ENCODE measurements at places on chromosomes 1 and 21.

DNA sequence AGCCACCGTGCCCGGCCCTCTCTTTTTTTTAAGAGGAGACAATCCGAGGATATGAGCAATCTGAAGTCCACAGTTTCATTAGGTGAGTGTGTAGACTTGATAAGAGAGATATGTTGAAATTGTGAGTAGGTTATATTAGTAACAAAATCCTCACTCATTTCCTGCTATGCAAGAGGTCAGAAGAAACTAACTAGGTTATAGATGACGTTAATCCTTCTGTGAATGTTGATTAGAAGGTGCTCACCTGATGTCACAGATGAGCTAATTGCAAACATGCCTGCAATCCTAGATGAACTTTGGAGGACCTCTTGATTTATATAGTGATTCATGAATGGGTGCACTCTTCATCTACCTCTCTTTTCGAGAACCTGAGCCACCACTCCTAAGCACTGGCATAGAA lies 29.3 kb downstream of the NTMT2 start:
- peaks cover 4% of the 10 kb centered on the region for H3K27me3 ChIP-seq
- H3K4me1 ChIP-seq: no peaks in the 10 kb centered on the region
- no peak overlapping the region for H3K27ac ChIP-seq
- H3K4me3 ChIP-seq: no peak overlapping the region

DNA sequence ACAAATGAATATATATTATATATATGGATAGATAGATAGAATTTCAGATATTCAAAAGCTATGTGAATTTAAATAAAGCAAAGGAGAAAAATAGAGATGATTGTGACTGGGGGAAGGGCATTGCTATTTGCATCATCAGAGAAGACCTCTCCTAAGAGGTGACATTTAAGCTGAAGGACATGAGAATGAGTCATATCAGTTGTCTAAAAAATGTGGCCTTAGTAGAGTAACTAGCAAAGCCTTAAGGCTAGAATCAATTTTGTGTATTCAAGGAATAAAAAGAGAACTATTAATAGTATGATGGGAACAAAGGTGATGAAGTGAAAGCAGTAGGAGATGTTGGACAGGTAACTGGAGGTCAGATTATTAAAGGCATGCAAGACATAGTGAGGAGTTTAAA lies 34.8 kb upstream of the SLC35F3 start:
- H3K27me3 ChIP-seq: peaks cover 1% of the 10 kb centered on the region
- no peaks in the 10 kb centered on the region for H3K4me1 ChIP-seq
- DNase-seq: no peak

DNA sequence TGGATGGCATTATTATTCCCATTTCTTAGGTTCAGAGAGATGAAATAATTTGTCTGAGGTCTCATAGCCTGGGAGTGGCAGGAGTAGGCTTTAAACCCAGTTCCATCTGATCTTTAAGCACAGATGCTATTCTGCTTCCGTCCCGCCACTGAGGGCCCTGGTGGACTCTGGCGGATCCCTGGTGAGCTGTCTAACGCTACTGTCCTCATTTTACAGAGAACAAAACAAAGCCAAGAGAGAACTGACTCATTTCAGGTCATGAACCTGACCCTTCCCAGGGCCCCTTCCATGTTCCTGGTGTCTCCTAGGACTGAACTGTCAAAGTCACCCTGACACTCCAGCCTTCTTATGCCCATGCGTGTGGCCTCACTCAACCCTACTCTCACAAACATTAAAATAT lies 3.1 kb upstream of the GALE start:
- H3K4me3 ChIP-seq: no peak overlapping the region
- peaks cover 5% of the 10 kb centered on the region for H3K36me3 ChIP-seq
- H3K27ac ChIP-seq: no peak overlapping the region
- no peaks in the 10 kb centered on the region for H3K27me3 ChIP-seq
- H3K4me1 ChIP-seq: peaks cover 13% of the 10 kb centered on the region

DNA sequence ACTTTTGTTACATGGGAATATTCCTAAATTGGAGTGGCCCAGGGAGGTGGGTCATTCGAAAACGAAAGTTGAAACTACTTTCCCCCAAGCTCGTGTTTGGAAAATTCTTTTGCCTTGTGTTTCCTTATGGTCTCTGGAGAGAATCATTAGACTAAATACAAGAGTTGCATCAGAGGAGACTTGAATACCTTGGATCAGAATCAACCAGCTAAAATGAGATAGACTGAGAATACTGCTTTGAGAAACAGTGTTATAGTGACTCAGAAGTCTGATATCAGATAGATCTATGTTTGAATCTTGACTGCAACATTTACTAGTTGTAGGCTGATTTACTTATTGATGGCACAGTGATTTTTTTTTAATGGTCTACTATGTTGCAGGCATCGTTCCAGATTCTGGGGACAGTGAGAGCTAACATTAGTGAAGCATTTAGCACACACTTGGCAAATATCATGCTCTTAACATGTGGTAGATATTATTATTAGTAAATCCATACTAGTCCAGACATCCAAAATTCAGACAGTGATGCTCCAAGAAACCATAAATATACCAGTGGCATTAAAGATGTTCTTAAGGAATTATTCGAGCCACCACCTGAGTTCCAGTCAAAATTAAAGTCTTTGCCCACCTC lies 12.9 kb upstream of the ACTN2 start:
- H3K4me3 ChIP-seq: no peak overlapping the region
- no peak overlapping the region for H3K27ac ChIP-seq
- peaks cover 23% of the 10 kb centered on the region for H3K27me3 ChIP-seq
- H3K4me1 ChIP-seq: no peaks in the 10 kb centered on the region

DNA sequence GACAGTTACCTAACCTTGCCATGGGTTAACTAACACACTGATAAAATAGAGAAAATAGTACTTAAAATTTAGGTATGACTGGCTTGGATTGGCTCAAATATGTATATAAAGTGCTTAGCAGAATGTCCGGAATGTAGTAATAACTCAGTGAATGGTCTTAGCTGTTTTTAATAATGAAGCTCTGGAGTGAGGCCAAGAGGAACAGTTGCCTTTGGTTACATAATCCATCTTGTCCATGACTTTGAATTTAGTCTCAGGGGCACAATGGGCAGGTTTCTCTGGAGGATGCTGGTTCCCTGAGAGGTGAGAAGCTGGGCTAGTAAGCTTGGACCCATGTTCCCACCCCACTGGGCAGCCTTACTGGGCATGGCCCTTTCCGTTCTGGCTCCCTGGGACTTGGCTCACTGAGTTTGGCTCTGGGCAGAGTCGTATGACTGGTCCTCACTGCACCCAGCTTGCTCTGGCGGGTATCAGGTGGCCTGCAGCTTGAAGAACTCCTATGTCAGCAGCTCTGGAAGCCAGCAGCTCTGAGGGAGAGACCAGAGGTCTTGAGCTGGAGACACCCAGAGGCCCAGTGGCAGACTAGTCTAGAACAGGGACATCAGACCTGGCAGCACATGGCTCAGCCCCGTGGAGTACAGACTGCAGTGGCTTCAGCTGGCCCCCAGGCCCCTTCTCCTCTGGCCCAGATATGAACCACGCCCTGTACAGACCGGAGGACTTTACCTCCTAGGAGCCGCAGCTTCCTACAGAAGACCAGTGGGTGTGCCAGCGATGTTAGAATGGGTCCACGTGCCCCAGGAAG lies 40.4 kb downstream of the TENT5C start:
- H3K4me3 ChIP-seq: no peak overlapping the region
- H3K27ac ChIP-seq: no peak overlapping the region
- no peaks in the 10 kb centered on the region for H3K36me3 ChIP-seq
- no peak for DNase-seq
- peaks cover 6% of the 10 kb centered on the region for H3K27me3 ChIP-seq

DNA sequence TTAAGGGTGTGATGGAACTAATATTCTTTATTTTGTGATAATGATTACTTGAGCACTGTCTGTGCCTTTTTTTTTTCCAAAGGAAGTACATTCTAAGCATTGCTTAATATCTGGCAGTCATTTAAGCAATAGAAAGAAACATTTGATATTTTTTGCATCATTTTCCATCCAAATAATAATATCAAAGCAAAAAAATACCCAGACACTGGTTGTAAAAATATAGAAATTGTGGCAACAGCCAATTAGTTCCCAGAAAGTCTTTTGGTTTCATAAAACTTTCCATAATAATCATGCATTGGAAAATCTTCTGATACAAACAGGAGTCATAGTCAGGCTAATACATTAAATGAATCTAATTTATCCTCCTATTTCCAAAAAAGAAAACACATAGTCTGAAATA lies 629.3 kb upstream of the ADAMTS5 start:
- no peaks in the 10 kb centered on the region for H3K36me3 ChIP-seq
- no peak overlapping the region for H3K27ac ChIP-seq
- DNase-seq: no peak
- no peaks in the 10 kb centered on the region for H3K27me3 ChIP-seq
- no peaks in the 10 kb centered on the region for H3K4me1 ChIP-seq

DNA sequence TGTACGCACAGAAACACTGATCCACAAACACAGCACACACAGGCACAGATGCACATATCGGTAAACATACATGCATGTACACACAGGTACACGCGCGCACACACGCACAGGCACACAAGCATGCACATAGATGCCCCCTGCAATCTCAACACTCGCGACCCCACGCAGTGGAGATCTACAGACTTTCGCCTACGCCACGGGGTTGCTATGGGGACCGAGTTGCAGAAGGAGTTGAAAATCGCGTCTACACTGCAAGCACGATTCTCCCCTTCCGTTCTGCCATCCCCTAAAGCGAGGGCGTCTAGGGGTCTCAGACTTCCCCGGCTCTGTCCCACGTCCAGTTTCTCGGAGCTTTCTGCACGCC lies 826 bp downstream of the TRIM17 start:
- no peak overlapping the region for H3K27ac ChIP-seq
- H3K27me3 ChIP-seq: peaks cover 9% of the 10 kb centered on the region
- peak overlapping the region; percentile 50 for H3K4me3 ChIP-seq
- H3K36me3 ChIP-seq: no peaks in the 10 kb centered on the region
- peaks cover 12% of the 10 kb centered on the region for H3K4me1 ChIP-seq

DNA sequence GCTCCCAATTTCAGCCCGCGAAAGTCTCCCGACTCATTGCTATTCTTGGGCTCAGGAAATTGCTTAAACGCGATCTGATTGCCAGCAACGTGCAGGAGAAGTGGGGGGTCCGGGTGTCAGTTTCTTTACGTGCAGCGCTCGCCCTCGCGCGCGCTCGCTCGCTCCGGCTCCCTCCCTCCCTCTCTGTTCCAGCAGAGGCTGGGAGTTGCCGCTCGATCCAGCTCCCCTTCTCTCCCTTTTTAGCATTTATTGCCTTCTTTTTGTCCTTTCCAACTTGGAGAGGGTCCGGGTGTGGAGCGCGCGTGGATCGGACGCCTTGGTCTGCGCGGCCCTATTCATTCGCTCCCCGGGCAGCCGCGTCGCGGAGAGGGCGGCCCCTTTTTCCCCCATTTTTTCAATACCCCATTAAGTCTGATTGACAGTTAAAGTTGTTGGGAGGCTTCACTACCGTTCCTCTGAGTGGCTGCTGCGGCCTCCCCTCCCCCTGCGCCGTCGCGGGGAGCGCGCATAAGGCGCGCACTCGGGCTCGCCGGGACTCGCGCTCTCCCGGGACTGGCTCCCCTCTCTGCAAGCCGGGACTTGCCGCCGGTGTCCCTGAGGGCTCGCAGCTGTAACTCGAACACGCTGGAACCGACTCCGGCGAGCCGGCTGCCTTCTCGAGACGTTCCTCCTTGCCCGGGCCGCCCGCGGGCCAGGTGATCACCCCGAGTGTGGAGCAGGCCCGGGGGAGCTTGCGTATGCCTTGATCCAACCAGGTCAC lies at the start of gene DHRS3:
Gene DHRS3, minus strand, starts transcription at position 310 of the 760 bp plus-strand sequence. CDS start 862 bp downstream, outside the sequence.
- H3K4me3 ChIP-seq: peak within 1 kb of the TSS; percentile 95
- peak; percentile 80 for DNase-seq
- peaks cover 51% of the 10 kb centered on the region for H3K4me1 ChIP-seq
- peaks cover 12% of the 10 kb centered on the region for H3K36me3 ChIP-seq
- H3K27ac ChIP-seq: peak within 1 kb of the TSS; percentile 92

- peaks cover 8% of the 10 kb centered on the region for H3K27me3 ChIP-seq
- no peaks in the 10 kb centered on the region for H3K36me3 ChIP-seq
- no peak for DNase-seq
- H3K4me3 ChIP-seq: no peak overlapping the region
- peaks cover 4% of the 10 kb centered on the region for H3K4me1 ChIP-seq
These were observed 46.8 kb upstream of the DIPK1A start for GRCh38 chr1:93007941-93008577.

DNA sequence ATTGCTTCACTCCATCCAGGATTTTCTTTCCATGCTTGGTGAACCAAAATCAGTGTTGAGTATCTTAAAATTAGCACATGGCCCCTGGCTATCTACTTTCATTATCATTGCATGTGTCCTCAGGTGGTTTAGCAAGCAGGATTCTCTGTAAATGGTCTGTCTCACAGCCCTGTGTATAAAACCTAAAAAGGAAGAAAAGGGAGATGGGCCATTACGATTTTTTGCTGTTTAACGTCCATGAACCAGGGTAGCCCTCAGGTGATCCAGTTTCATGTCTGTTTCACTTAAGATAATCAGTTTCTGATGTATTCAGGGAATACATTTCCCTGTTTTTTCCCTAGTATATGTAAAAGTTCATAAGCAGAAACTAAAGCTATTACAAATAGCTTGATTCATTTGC lies 238.2 kb downstream of the NFIA start:
- no peak for DNase-seq
- H3K36me3 ChIP-seq: no peaks in the 10 kb centered on the region
- H3K27ac ChIP-seq: peak overlapping the region; percentile 8
- H3K4me1 ChIP-seq: peaks cover 59% of the 10 kb centered on the region
- H3K4me3 ChIP-seq: no peak overlapping the region

GRCh38 chr1:23546897-23547584 lies 12.3 kb downstream of the ID3 start:
- H3K36me3 ChIP-seq: no peaks in the 10 kb centered on the region
- no peak for DNase-seq
- no peaks in the 10 kb centered on the region for H3K27me3 ChIP-seq
- no peak overlapping the region for H3K4me3 ChIP-seq

GRCh38 chr1:19888112-19888511 lies 5.9 kb downstream of the OTUD3 start:
- H3K4me3 ChIP-seq: no peak overlapping the region
- no peak for DNase-seq
- H3K27ac ChIP-seq: no peak overlapping the region

DNA sequence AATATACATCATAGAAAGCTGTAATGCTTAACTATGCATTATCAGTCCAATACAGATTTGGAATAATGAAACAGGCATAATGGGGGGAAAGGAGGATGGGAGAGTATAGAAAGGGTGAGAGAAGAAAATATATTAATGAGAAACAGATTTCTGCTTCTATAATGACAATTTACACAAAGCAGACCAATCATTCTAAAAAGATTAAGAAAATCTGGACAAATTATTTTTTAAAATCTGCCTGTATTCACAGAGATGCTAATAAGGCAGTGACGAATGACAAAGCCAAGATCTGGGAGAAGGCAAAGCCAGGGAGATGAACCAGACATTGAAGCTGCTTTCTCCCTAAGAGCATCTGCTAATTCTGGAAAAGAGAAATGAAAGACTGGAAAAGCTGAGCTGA lies 50.0 kb downstream of the SPATA6 start:
- no peaks in the 10 kb centered on the region for H3K36me3 ChIP-seq
- DNase-seq: no peak
- H3K27ac ChIP-seq: no peak overlapping the region
- H3K27me3 ChIP-seq: no peaks in the 10 kb centered on the region
- no peak overlapping the region for H3K4me3 ChIP-seq

DNA sequence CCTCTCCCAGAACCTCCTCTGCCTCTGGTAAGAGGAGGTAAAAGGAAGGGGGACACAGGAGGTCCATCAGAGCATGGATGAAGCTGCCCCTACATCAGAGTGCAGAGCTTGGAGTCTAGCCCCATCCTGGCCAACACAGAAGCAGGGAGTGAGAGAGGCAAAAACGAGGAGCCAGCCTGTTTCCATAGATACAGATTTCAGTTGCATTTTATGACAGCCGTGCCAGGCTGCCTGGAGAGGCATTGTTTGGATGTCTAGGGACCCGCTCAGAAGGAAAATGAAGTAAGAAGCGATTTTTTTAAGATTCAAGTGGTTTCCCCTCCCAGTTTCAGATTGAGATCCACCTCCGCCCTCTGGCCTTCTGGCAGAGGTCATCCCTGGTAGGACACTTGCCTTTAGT lies 11.5 kb upstream of the GJA8 start:
- H3K4me3 ChIP-seq: no peak overlapping the region
- H3K4me1 ChIP-seq: peaks cover 4% of the 10 kb centered on the region
- H3K27me3 ChIP-seq: no peaks in the 10 kb centered on the region
- H3K27ac ChIP-seq: no peak overlapping the region

Data from activated CD4-positive, alpha-beta memory T cell treated with anti-CD3 and anti-CD28 coated beads for 36 hours (primary cell).